ENCODE measurements at places on chromosomes 12 and 14. TPM values are rescaled to one million over a fixed set of nuclear protein-coding genes. Genes with fewer than 3 reads are reported as not detected.

The AHNAK2 gene
- polyA plus RNA-seq = 1.9 TPM

The KCNH3 gene
- 0.24 TPM for polyA plus RNA-seq

The LIN7A gene
- polyA plus RNA-seq = 6.0 TPM

The KCNK10 gene
- not detected for polyA plus RNA-seq

The ERP29 gene
- polyA plus RNA-seq = 140 TPM

The NUAK1 gene
- polyA plus RNA-seq = 2.5 TPM

The ALDH2 gene
- polyA plus RNA-seq = 813 TPM

The EFS gene
- polyA plus RNA-seq = 0.10 TPM

The RIPK3 gene
- 1.2 TPM for polyA plus RNA-seq

The POLR3B gene
- 5.6 TPM for polyA plus RNA-seq

The ADAM21 gene
- polyA plus RNA-seq = 0.02 TPM

DNA sequence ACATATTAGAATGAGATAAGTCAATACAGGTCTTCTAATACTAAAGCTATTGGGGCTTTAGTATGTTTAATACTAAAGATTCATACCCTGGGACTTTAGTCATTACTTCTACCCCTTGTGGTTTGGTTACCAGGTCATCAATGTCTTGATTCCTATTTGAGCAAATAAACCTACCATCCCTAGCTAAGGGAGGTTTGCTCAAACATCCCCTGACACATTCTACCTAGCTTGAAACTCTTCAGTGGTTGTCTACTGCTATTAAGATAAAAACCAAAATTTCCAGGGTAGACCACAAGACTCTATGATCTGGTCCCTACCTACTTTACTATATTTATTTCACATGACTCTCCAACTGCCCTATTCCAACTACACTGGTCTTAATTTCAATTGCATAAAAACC lies 7.3 kb upstream of the C2CD5 start:
- no peak for DNase-seq

DNA sequence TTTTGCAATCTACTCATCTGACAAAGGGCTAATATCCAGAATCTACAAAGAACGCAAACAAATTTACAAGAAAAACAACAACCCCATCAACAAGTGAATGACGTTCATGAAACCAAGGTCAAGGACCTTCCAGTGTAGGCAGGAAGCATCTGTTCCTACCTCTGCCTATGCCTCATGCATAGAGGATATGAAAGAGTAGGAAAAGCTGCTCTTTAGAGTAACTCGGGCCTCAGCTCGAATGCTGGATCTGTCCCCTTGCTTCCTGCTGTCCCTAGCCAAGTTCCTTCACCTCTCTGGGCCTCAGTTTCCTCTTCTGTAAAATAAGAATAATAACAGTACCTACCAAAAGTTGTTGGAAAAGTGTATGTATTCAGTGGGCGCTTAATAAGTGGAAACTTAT lies 65.0 kb downstream of the FOXN4 start:
- no peak for DNase-seq

DNA sequence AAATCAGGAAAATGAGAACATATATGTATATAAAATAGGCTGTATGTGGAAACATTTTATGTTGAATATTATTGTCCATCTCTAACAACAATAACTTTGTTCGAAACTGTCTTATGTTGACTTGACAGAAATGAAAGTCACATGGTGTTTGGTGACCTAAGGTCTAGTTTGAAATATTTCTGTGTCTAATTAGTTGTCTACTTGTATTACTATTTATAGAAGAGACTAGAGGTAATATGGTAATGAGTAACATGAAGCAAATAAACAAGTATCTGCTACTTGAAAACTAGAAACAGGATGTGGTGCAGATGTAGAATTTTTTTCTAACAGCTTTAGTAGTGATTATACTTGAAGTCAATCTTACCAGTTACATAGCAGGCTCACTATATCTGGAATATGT lies 3.9 kb downstream of the GPHN start:
- no peak for DNase-seq

GRCh38 chr14:102390064-102390855 lies 27.5 kb downstream of the TECPR2 start:
- no peak for DNase-seq

DNA sequence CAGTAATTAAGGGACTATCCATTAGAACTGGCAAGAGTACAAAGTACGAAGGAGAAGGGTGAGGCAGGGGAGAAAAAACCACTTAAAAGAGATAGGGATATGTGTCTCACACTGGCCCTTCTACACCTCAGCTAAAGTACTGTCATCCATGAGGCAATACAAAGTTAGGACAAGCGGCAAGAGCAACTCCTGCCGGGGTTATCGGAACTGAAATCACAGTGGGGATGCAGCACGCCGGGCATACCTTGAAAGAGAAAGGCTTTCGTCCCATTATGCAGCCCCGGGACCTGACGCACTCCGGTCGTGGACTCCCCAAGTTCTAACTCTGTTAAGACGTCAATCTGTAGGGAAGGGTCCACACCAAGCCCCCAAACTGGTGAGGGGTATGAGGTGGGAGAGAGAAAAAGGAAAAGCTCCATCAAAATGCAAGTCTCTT lies 1.1 kb downstream of the NELL2 start:
- DNase-seq = no peak

DNA sequence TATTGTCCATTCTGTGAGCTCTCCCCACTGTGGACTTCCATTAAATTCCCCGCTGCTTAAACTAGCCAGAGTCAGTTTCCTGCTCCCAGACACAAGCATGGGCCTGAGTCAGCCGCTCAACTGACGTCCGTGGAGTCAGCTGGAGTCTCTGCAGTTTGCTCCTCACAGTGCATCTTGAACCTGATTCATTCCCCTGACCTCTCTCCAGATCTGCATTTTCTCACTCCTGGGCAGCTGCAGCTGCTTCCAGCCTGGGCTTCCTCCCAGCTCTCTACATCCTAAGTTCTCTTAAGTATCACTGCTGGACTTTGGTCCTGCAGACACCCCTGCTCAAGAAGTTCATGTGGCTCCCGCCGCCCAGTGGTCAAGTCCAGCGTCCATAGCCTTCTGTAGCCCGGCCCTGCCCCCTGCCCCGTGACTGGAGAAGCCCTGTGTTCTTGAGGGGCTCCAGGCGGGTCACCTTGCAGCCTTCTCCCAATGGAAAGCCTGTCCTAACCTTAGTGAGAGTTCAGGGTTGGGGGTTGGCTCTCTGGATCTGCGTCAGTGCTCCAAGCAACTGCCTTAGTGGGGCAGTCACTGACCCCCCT lies 20.0 kb downstream of the NFKBIA start:
- DNase-seq = no peak

GRCh38 chr12:69851976-69852375 lies 26.9 kb downstream of the MYRFL start:
- no peak for DNase-seq

DNA sequence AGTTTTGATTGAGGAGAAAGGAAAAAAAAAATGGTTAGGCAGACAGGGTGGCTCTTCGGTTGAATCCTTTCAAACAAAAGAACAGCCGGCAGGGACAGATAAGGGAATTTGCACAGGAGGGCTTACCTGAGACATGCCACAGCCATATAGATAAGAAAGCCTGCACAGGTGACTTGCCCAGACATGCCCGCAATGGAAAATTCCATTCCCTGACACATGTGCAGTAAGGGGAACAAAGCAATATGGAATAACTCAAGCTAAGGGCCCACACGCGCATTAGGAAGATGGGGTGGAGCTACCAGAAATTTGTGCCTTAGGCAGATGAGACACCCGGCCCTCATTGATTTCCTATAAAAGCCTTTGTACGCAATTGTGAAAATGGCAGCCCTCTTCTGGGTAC lies 86.7 kb downstream of the TMEM260 start:
- DNase-seq = no peak

- no peak for DNase-seq
Observed at GRCh38 chr14:46401066-46401465, 250.5 kb downstream of the RPL10L start.

DNA sequence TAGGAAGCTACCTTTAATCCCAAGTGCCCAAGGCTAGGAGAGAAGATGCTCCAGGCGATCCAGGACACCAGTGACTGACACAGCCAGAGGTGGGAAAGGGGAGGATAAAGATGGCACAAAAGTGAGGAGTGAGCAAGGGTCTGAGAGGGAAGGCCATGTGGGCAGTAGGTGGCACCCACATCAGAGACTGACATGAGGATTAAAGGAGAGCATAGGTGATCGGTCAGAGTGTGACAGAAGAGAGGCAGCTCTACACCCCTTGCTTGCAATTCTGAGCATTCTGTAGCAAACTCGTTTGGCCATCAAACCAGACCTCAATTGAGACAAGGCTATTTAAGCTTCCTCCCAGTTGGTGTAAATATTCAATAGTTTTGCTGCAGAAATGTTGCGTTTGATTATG lies 724 bp upstream of the CD27 start:
- DNase-seq = no peak

DNA sequence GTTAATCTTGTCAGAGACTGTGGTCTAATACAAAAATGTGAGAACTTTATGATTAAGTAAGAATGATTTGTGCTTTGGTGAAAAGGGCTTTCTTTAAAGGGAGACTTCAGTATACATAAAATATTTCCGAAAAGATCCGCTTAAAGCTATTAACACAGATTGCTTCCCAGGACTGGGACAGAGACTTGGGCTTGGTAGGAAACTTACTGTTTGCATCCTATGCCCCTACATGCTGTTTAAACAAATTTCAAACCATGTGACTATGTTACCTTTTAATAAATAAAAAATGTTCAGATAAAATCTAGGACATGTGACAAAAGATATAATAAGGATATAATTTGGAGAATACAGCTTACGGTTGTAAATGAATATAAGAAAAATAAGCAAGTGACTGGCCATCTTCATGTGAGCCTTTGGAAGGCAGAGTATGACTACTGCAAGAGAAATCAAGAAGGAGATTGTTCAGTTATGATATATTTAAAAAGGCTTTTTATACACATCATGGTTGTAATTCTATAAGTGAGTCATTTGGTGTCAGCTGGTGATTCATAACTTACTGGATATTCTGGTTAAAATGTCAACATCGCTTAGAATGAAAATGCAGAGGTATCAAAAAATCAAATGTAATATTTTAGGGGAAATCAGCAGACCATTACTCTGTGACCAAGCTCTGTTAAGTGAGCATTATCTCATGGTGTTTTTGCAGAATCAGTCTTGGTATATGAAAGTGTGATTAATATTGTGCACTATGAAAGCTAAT lies 234.7 kb upstream of the E2F7 start:
- no peak for DNase-seq

DNA sequence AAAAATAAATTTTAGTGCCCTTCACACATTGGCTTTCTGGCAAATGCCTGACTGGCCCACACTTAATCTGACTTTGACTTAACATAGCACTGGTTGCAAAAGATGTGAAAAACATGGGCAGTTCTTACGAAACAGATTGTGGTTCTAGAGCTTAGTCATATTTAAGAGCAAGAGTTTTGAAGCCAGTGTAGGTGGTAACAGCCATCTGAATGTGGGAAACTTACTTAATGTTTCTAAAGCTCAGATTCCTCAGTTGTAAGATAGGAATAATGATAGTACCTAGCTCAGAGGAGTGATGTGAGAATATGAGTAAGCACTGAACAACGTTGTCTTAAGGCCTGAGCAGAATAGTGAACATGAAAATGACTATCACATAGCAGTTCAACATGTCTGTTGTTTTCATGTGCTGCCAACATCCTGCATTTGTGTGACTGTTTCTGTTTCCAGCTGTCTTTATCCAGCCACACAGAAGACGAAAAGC lies 262.7 kb downstream of the SYT1 start:
- DNase-seq = no peak

DNA sequence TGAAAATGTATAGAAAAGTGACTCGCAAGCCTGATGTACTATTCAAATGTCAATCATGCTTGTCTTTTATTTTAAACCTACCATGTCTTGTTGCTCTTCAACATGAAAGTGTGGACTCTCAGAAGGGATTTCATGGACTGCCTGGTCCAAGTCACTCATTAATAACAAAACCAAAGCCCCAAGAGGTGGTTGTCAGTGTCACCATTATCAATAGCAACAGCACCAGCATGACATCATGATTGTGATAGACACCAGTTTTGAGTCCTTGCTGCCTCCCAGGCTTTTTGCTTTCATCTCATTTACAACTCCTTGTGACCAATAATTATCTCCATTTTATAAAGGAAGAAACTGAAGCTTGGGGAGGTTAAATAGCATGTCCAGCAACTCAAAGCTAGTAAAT lies 112.0 kb upstream of the TMPO start:
- DNase-seq = no peak

DNA sequence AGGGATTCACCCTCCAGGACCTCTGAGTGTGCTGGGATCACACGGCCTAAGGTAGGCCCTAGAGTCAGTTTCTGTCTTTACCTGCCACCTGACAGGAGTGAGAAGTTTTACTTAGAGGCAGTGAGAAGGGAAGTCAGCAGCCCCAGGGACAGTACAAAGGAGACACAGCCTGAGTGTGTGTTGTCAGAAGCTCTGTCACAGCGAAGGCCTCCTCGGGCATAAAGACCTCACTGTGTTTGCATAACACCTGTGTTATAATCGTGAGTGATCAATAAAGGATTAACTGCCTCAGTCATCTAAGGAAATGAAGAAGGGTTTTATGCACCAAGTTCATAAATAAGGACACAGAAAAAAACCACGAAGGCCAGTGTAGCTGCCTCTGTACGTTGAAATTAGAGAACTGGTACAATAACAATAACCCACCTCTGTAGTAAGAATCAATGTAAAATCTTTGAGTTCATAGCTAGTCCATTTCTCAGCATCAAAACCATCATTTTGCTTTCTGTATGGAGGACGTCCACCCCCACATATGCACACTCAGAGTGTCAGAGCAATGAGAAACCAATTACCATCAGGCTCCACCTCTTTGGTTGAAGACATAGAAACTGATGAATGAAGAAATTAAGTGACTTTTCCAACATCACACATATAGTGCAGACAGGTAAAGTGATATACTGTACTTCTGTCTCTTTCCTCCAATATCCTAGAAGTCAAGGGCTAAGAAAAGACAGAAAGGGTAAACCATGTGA lies 159.3 kb downstream of the DAD1 start:
- no peak for DNase-seq

DNA sequence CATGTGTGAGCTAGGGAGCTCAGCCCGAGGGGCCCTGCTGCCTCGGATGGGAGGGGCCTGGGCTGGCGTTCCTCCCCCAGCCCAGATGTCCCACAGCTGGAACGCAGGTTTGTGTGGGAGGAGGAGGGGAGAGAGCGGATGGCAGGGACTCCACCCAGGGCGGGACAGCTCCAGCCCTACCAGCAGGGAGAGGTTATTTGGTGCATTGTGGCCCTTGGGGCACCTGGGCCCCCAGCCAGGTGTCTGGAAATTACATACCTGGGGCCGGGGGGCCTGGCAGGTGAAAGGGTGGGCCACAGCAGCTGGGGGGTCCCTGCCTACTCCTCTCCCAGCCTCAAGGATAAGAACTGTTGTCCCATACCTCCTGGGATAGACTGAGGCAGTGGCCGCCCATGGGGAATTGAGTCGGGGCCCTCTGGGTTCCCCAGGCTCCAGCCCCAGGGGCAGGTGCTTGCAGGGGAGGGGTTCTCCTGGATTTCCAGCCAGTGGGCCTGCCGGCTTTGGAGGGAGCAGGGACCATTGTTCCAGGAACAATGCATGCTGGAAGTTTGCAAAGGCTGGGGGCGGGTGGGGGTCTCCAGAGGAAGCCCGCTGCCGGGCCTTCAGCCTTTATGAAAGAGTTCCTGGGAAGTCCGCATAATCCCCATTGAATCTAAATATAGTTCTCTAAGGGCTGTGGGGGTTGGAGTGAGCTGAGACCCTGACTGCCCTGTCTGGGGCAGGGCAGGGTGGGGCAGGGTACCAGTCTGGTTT lies 1.2 kb downstream of the KIF26A start:
- no peak for DNase-seq

- DNase-seq = no peak
Observed at GRCh38 chr14:102796661-102797190, 19.5 kb downstream of the TRAF3 start.

- DNase-seq = no peak
Observed at GRCh38 chr12:131002216-131002631, 48.5 kb downstream of the ADGRD1 start.

- peak; percentile 24 for DNase-seq
Observed at GRCh38 chr14:99137001-99137700, 134.8 kb downstream of the BCL11B start.
